Stimulated activated CD8-positive, alpha-beta memory T cell treated with anti-CD3 and anti-CD28 coated beads, Interleukin-2, amount 100 ng/mL, for 1 hour (primary cell): ENCODE measurements at places on chromosomes 1 and 21.

GRCh38 chr1:77126307-77126706 lies 92.9 kb downstream of the PIGK start:
- no peak for DNase-seq

GRCh38 chr1:155010211-155010918 lies 7.8 kb downstream of the ZBTB7B start:
- no peak for DNase-seq

DNA sequence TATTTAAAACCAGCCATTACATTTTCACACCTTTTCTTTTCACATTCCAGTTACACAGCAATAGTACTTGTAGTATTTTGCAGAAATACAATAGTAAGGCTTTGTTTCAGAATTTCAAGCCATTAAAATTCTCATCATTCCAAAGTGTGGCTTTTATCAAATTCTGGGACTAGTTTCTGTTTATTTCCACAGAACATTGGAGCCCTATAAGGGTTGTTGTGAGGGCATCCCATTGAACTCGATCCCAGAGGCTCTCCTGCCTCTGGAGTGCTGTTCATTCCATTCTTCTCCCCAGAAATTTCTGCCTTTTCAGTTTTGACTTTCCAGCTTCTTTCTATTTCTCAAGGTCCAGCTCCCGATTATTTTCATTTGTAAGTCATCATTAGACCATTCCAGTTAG lies 645.5 kb downstream of the ADGRL2 start:
- DNase-seq: no peak

- DNase-seq: no peak
Measured at GRCh38 chr1:38585971-38586370, 273.6 kb downstream of the RRAGC start.

GRCh38 chr1:184189361-184189760 lies 137.8 kb downstream of the TSEN15 start:
- DNase-seq: no peak

DNA sequence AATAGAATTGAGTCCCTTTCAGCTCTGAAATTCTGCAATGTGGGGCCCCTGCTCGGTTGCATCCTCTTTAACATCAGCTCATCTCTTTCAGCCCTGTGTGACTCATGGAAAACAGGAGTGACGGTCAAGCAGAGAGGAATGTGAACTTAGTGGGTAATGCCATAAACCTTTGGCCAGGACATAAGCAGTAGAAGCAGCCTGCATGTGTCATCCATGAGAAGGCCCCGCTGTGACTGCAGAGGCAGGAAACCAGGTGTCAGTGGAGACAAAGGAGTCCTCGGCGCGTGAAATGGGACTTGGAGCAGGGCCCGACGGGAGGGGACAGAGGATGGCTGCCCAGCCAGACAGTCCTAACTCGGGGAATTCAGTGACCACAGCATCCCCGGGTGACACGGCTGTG lies 21.1 kb upstream of the EPHB2 start:
- no peak for DNase-seq

DNA sequence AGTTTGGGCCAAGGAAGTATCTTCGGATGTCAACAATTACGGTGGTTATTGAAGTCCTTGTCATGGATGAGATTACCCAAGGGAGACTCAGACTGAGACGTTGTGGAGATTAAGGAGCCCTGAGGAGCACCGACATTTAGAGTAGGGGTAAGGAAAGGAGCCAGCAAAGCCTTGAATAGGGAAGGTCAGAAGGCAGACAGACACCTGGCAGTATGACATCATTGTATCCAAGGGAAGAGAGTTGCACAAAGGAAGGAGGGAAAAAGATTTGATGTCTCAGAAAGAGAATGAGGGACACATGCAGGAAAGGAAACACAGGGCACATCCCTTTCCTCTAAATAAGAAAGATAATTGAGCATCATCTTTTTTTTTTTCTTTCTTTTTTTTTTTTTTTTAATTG lies 11.7 kb downstream of the LAMC2 start:
- no peak for DNase-seq

DNA sequence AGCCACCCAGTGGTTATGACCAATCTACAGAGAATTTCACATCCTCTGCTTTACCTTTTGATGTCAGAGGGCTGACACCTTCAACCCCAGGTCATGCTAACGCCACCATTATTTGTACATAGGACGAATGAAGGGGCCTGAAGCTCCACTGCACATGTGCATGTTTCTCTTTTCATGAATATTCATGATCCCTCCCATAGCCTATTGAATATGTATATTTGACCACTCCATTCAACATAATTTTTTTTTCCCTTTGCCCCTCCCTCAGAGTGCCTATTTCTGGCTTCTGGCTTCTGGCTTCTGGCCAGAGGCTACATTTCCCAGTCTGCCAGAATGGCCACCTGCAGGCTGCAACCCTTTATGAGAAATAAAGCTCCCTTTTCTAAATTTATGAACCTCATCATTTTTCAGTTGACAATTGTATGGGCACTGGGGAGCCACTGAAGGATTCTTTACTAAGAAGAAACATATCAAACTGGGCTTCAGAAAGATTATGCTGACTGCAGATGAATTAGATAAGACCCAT lies 406.7 kb downstream of the SIPA1L2 start:
- no peak for DNase-seq

- no peak for DNase-seq
Measured at GRCh38 chr1:201912832-201913231, 24.1 kb downstream of the SHISA4 start.

DNA sequence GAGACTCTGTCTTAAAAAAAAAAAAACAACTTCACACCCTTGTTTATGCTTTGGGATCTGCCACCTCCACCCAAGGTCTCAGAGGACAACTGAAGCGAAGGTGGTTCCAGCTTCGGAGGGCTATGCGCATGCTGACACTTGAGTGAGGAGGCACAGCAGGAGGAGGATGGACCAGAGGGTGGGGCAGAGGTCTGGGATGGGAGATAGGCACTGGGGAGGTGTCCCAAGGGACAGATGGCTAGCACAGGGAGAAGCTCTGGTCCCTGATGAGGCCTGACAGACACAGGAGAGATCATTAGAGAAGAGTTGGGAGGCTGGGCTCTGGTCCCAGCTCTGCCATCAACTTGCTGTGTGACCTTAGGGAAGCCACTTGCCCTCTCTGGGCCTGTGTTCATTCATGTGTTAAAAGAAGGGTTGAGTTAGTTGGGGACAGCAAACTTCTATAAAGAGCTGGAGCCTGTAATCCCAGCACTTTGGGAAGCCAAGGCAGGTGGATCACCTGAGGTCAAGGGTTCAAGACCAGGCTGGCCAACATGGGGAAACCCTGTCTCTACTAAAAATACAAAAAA lies 16.8 kb downstream of the E2F2 start:
- no peak for DNase-seq

DNA sequence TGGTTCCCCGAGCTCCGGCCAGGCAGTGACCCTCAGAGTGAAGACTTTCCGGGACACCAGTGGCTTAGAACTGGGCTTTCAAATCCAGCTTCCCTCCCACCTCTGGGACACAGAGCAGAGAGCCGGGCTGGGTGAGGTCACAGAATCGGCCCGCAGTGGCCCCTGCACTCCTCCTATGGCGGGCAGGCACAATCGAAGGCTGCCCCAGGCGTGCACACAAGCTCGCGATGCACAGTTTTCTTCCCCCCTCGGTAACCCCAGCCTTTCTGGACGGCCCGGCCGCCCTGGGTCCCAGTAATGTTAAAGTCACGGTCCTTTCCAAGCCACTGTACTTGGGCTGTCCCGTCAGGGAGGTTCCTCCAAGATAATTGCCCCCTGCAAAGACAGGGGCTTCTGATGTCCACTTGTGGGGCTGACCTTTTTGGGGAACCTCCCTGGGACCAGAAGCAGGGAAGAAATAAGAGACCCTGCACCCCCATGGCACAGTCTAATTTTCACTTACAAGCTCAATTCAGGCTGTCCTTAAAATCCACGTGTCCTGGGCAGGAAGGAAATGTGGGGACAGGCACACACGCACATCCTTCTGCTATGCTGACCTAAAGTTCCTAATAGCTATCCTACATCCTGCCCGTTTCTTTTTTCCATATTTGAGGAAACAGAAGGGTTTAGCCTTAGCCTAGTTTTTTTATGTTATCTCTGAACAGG lies 13.7 kb downstream of the TFF3 start:
- no peak for DNase-seq

DNA sequence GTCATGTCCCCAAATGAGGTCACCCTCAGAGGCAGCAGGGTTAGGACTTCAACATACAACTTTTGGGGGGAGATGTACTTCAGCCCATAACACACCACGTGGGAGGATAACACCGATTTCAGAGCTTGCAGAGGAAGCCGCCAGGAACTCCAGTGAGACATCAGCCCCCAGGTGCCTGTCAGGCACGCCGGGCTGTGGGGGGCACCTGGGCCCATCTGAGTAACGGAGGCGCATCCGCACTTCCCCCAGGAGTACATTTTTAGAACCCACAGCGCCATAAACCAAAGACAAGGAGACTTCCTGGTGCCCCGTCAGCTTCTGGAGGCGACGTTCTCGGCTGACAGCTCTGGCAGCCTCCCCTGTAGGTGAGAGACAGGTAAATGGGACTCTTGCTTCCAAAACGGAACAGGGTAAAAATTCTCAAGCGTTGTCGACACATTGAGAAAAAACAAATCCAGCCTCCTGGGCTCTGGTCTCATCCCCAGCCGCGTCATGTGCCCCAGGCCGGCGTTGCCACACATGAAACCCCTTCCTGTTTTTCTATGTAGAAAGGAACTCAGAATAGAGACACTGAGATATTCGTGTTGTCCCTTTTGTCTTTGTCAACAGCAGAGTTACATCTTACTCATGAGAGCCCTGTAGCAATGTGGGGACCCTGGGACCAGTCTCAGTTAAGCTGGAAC lies 93.3 kb downstream of the PDE9A start:
- DNase-seq: peak; percentile 10

DNA sequence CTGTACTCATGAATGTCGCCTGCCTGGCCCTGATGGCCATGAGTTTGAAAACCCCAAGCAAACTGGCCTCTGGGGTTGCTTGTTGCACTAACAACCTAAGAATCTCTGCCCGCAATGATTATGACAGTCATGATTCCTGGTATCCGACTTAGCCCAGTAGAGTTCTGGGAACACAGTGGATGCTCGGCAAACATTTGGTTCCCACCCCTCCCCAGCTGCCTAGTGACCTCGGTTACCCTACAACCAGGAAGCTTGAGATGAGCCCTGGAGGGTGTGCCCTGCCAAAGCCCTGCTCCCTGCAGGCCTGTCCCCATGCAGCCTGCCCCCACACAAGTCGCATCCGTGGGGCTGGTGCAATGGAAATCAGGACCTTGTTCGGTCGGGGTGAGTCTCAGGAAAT lies 76.0 kb upstream of the ZBTB40 start:
- DNase-seq: no peak

DNA sequence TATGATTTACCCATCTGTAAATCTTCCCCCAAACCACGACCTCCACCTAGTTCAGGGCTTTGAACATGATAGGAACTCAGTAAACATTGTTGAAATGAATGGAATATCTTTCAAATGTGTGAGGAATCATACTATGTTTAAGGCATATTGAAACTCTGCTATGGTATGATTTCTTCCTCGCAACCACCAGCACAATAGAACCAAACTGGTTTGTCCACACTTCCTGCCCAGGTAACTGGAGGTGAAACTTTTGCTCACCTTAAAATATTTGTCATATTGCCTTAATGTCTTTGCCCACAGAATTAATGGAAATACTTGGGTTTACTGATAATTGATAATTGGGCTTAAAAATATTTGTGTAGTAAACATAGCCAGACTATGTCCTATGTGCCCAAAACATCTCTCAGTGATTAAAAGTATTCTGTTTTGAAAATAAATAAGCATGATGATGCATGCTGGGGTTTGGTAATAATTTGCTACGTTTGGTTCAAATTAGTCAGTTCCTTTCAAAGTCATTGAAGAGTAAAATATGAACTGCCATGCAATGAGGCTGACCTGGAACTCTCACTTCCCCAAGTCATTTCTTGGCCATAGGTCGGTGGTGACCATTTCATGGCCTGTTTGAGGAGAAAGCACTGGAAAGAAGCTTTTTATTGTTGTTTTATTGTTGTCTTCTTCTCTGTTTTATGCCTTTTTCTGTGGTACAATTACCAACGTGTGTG lies 73.3 kb downstream of the TNFSF18 start:
- DNase-seq: no peak

DNA sequence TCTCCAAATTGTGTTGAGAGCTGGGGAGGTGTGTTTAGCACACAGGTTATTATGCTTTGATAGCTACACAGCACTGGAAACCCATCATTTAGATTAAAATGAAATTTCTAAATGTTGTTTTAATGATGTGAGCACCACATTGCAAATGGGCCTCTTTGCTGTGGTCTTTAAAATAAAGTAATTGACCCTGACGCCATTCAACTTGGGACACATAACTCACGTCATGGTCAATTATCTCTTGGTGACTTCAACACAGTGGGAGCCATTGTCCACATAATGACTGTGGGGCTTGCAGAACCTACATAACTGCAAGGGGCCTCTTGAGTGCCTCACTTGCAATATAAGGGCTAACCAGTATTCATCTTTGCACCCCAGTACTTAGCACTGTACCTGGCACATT lies 280.4 kb downstream of the HLX start:
- DNase-seq: no peak

DNA sequence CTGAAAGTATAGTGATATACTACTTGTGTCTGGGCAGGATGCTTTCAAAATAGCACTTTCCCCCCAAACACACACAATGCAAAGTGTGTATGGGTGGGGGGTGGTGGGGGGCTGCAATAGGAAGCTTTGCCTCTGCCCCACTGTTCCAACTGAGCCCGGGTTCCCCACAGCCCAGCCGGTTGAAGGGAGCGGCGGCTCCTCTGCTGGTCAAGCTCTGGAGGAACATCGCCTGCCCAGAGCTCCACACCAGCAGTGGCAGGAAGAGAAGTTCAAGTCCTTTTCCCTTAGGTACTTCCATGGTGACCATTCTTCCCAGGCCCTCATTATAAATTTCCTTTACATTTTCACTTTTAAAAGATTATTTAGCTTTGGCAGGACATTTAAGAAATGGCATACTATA lies 74.9 kb downstream of the CAPZB start:
- DNase-seq: no peak

GRCh38 chr1:202023001-202023433 lies 12.6 kb downstream of the ELF3 start:
- no peak for DNase-seq

DNA sequence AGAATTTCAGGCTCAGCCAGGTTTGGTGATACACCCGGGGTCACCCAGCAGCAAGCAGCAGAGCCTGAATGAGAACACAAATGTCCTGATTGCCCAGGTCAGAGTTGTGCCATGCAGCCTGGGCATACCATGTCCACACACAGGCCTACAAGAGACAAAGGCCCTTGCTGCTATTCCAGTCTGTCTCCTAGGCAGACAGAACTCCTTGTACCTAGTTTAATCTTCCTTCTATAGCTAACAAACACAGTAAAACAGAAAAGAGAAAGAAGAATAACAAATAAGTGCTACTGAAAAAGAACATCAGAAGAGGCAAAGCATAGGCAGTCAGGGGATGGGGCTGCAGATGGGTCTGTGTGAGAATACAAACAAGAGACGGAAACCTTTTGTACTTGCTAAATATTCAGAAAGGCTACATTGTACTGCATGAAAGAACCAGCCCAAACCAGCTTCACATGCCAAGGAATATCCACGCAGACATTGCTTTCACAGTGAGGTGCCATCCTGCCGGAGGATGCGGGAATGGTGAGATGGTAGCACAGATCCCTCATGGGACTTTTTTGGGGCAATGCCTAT lies 401.7 kb downstream of the OMA1 start:
- DNase-seq: no peak
